ENCODE measurements at places on chromosomes 2 and 18.

- no peak for DNase-seq
Measured at GRCh38 chr2:41878056-41878455, 169.8 kb upstream of the PKDCC start.

GRCh38 chr2:48424866-48425265 lies 105.1 kb upstream of the STON1 start:
- DNase-seq = no peak

DNA sequence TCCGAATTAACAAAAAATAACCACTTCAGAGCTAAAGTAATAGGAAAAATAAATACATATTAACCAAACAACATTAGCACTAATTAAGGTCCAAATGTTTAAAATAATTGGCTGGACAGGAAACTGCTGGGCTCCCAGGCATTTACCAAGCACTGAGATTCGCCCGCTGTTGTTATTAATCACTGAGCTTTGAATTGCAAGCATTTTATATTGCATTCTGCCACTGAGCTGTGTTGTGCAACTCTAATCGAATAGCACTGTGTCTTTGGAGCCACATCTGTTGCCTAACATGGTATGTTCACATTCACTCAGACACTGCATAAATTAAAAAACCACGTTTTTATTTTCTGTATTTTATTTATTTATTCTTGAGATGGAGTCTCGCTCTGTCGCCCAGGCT lies 88.9 kb downstream of the SOWAHC start:
- DNase-seq = no peak

GRCh38 chr2:10285556-10286198 lies 17.0 kb upstream of the HPCAL1 start:
- no peak for DNase-seq

DNA sequence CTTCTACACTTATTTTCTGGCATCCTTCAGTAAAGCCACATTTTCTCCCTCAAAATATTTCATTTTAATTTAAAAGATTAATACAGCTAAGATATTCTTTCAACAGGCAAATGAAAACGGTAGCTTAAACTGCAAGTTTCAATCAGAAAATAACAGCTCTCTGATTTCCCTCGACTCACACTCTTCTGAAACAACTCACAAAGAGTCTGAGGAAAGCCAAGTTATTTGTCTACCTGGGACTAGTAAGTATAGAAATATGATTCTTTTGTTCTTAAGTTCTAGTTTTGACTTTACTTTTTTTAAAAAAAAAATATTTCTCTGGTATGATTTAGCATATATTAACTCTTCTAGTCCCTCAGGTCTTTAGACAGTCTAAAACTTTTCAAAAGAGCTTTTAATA lies 27.2 kb downstream of the CEP192 start:
- DNase-seq = no peak

- no peak for DNase-seq
Measured at GRCh38 chr2:151344906-151345305, 12.5 kb upstream of the TNFAIP6 start.

- DNase-seq = no peak
Measured at GRCh38 chr2:101109451-101110118, 41.6 kb downstream of the TBC1D8 start.

Measured in NCI-H2107 (cell line).